ENCODE measurements at places on chromosomes 3 and 15. TPM values are rescaled to one million over a fixed set of nuclear protein-coding genes. Genes with fewer than 3 reads are reported as not detected.

GRCh38 chr3:176193032-176193730 lies 1004.1 kb downstream of the TBL1XR1 start:
- H3K36me3 ChIP-seq, result no peaks in the 10 kb centered on the region
- no peak overlapping the region for H3K27ac ChIP-seq

DNA sequence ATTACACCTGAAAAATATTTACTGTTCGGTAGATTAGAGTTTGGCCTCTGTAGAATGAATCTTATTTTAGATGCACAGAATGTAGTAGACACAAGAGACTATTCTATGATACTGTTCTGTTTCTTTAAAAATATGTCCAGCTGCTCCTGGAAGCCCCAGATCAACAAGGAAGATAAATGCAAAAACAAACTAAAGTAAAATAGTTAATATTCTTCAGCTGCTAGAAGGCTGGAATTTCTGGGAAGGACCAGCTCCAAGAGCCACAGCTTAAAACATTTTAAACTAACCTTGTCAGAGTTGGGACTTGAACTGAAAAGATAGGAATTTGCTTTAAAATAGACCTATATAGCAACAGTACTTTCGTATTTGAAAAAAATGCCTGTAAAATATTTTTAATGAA lies 277.9 kb downstream of the PTPRG start:
- no peak overlapping the region for H3K27ac ChIP-seq
- DNase-seq, result no peak
- H3K4me3 ChIP-seq, result no peak overlapping the region
- no peaks in the 10 kb centered on the region for H3K36me3 ChIP-seq

Gene C2CD4B
- 2.7 TPM for total RNA-seq

Gene GADL1
- total RNA-seq, result not detected

Gene AEN
- total RNA-seq, result 22.7 TPM
